Activated CD4-positive, alpha-beta T cell treated with anti-CD3 and anti-CD28 coated beads for 36 hours (primary cell): ENCODE measurements at places on chromosomes 2 and 18.

GRCh38 chr2:240213476-240214421 is 73.3 kb upstream of the OTOS start:
- DNase-seq: no peak

GRCh38 chr2:36147670-36148390 is 207.7 kb upstream of the CRIM1 start:
- DNase-seq: no peak

DNA sequence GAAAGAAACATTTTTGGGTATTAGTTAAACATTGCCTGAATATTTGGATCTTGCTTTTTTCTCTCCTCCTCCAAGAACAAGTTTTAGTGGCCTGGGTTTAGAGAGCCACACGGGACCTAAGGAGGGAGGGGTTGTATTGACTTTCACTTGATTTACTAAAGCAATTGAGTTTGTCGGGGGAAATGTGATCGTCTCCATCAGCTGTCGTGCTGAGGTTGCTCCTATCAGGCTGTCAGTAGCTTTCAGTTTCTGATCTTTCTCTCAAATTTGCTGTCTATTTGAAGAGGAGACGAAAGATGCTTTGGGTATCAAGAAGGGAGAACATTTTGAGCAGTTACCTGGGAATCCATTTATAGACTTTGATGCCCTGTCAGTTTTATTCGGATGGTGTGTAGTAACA is 106.0 kb downstream of the SETBP1 start:
- DNase-seq: no peak

GRCh38 chr2:54636415-54637139 is 86.9 kb upstream of the EML6 start:
- no peak for DNase-seq

DNA sequence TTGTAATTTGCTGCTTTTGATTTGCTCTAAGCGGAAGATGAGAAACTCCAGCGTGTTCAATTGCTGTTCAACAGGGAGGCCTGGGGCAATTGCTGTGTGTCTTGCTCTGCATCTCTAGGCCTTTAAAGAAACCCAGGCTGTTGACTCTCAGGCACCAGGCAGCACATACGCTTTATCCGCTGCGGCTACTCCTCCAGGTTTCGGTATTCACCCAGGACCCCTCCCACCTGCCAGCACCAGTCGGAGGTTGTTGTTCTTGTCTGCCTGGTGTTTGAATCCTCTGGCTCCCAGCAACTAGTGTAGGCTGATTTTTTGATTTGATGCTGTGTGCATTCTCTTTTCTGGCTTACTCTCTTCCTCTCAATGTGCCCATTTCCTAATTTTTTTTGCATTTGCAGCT is 383.1 kb downstream of the TSN start:
- no peak for DNase-seq
